G401 (cell line): ENCODE measurements at places on chromosomes 16 and 17. TPM values are rescaled to one million over a fixed set of nuclear protein-coding genes. Genes with fewer than 3 reads are reported as not detected.
A peak's percentile ranks its signal among the peaks of the same experiment; 100 is the strongest.

TNFRSF13B gene
- not detected in 2 replicates for total RNA-seq

DNA sequence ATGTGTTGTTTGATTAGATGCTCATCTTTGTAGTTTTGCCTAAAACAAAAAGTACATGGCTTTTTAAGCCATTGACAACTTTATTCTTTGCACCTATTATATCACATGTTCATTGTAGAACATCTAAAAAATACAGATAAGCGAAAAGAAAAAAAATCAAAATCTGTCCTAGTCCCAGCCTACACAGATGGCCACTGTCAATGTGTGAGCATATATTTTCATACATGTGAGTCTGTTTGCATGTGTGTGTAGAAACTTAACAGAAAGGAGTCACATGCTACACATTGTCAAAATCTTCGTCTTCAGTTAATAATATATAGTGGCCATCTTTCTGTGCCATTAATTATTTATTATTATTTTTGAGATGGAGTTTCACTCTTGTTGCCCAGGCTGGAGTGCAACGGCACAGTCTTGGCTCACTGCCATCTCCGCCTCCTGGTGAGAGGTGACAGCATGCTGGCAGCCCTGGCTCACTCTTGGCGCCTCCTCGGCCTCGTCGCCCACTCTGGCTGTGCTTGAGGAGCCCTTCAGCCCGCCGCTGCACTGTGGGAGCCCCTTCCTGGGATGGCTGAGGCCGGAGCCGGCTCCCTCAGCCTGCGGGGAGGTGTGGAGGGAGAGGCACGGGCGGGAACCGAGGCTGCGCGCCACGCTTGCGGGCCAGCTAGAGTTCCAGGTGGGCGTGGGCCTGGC, 68.5 kb upstream of the AMZ2 start:
- DNase-seq, result peak; percentile 56

GRCh38 chr16:49856672-49857330, 889 bp upstream of the ZNF423 start:
- DNase-seq, result peak; percentile 78

- DNase-seq, result no peak
Measured at GRCh38 chr16:67283826-67284555, 4.7 kb downstream of the PLEKHG4 start.

TP53TG3C gene
- total RNA-seq, result not detected in 2 replicates
